ENCODE measurements at places on chromosomes 3 and 15.

GRCh38 chr3:55292360-55292759 is 194.7 kb downstream of the WNT5A start:
- DNase-seq: no peak

DNA sequence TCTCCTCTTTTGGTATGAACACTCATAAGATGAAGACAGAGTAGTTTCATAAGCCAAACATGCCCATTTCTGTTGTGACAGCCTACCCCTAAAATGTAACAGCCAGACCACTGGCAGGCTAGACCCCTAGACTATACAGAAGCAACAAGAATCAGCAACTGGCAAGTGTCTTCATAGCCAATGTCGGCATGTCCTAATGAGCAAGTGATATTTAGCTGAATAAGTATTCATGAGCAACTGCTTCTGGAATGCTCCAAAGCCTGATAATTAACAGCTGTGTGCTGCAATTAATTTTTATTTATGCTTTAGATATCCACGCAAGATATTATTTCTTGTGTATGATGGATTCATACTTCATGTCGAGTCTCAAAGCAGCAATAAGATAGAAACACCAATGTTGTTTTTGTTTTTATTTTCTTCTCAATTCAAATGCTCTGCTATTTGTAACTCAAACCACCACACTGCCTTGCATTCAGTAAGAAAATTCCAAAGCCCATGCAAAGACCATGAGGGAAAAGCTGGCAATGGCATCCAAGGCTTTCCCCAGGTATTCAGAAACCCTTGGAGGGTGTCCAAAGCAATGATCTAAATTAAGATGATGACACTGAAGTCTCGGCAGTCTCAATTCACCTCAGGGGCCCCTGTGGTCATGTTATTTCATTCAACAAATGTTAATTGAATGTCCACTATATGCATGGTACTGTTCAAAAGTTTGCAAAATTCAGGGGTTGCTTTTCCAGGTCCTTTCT is 167.7 kb upstream of the NECTIN3 start:
- no peak for DNase-seq

DNA sequence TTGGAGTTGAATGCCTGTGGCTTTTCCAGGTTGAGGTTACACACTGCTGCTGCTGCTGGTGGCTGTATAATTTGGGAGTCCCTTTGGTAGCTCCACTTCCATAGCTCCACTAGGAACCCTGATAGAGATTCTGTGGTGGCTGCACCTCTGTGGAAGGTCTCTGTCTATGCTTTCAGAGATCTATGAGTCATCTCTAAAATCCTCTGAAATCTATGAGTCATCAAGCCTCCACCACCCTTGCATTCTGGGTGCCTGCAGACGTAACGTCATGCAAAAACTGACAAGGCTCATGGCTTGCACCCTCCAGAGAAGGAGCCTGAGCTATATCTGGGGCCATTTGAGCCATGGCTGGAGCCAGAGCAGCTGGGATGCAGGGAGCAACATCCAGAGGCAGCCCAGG is 1037.0 kb upstream of the CFAP20DC start:
- no peak for DNase-seq

DNA sequence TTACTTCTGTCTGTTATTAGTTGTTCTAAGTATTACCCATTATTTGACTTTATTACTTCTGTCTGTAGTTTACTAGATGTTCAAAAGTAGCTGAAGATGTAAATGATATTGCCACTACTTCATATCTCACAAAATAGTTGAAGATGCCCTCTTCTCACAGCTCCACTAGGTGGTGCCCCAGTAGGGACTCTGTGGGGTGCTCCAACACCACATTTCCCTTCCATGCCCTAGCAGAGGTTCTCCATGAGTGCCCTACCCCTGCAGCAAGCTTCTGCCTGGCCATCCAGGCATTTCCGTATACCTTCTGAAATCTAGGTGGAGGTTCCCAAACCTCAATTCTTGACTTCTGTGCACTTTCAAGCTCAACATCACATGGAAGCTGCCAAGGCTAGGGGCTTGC is 80.8 kb downstream of the KCNH8 start:
- DNase-seq: no peak

- DNase-seq: no peak
Measured at GRCh38 chr3:113607219-113607596, 74.9 kb downstream of the SIDT1 start.

DNA sequence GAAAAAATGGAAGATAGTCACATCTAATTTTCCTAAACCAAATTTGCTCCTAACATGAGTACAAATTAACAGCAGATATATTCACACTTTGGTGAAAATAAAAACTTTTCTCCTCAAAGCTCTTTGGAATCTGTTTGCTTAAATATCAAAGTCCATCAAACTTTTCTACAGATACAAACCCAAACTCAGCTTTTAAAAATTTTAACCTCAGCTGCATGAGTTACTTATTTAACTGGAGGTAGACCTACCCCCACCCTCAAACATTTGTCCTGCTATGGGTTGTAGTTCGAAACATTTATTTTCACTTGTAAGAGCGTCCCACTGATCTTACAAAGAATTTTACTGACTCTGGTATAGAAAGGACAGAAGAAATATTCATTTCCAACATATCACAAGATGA is 8.9 kb upstream of the XYLB start:
- no peak for DNase-seq

- DNase-seq: no peak
Measured at GRCh38 chr3:132694991-132695390, 27.2 kb downstream of the NPHP3 start.

DNA sequence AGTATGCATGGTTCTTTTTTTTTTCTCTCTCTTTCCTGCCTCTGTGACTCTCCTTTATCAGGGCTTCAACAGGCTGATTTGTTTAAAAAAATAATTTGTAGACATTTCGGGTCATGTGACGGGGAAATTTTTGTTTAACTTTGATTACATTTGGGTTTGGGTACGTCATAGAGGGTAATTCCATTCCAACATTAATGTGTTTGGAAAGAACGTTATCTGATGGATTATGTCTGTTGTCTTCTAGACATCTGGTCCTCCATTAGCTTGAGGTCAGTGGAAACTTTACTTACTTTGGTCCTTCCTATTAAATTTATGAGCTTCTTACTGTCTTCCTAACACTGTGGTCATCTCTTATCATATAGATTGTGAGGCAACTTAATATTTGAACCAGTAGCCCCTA is 80.9 kb downstream of the STT3B start:
- DNase-seq: no peak

GRCh38 chr3:146104068-146104467 is 56.9 kb downstream of the PLOD2 start:
- no peak for DNase-seq

DNA sequence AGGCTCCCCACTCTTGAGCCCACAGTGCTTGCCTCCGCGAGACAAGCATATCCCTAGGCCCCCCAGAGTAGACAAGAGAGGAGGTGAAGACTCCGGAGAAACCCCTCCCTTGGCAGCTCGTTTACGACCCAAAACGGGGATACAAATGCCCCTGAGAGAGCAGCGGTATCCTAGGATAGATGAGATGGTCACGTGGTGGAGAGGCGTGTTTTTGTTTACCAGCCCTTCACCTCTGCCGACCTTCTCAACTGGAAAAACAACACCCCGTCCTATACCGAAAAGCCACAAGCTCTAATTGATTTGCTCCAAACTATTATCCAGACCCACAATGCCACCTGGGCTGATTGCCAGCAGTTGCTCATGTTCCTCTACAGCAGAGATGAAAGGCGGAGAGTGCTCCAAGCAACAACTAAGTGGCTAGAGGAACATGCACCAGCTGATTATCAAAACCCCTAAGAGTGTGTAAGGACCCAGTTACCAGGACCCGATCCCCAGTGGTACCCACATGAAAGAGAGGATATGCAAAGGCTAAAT is 99.5 kb upstream of the OSBPL11 start:
- no peak for DNase-seq

DNA sequence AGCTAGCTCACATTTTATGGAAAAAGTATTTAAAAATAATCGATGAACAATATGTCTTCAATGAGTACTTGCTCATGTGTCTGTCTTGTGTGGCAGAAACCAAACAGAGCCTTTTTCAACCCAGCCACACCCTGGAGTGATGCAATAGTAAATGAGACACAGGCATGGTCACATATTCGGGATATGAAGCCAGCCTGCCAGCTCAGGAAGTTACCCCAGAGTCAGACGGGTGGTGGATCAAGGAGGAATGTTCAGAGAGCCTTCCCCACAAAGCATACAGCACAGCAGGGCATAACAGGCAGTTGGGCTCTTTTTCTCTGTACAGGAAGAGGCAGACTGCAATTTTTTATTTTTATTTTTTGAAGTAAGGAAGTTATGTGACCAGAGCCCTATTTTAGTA is 27.3 kb downstream of the LARP6 start:
- no peak for DNase-seq

GRCh38 chr3:29420106-29420505 is 139.2 kb downstream of the RBMS3 start:
- DNase-seq: no peak

DNA sequence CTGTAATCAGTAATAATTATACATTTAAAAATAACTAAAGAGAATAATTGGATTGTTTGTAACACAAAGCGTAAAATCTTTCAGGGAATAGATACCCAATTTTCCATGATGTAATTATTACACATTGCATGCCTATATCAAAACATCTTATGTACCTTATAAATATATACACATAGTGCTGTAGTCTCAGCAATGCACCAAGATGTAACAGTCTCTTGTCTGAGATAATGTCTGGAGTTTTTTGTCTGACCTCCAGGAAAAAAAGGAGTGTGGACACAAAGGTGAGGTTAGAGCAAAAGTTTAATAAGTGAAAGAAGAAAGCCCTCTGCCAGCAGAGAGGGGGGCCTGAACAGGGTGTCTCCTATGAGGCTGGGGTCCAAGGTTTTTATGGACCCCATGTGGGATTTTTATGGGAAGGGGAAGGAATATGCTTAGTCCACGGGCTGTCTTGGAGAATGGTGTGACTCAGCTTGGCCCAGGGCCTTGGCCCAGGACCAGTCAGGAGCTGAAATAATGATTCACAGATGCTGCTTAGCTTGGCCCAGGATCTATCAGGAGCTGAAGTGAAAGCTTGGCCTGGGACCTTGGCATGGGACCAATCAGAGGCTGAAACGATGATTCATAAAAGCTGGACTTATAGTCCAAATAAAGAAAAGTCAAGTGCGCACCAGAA is 545.0 kb downstream of the ZPLD1 start:
- no peak for DNase-seq

GRCh38 chr15:95281470-95281869 is 1049.0 kb upstream of the NR2F2 start:
- DNase-seq: no peak

GRCh38 chr3:160545504-160545871 is 19.9 kb downstream of the KPNA4 start:
- no peak for DNase-seq

DNA sequence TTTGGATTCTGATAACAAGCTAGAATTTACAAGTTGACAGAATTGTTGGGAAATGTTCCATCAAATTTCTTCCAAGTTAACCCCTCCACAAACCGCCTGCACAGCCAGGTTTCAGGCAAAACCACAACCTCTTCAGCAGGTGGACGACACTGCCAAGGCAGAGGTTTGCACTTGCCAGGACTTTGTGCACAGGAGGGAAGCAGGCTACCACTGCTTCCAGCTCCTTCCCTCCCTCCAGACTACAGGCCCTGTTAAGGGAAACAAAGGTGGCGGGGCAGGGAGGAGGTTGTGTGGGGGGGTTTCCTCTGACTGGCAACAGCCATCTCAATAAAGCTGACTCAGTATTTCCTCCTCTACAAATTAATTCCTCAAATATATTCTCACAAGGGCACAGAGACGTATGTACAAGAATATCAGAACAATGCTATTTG is 42.2 kb downstream of the TBC1D2B start:
- no peak for DNase-seq

GRCh38 chr3:8980756-8981257 is 17.5 kb upstream of the RAD18 start:
- no peak for DNase-seq

GRCh38 chr3:120791913-120792312 is 49.4 kb downstream of the GTF2E1 start:
- no peak for DNase-seq

Data from SHP77 treated with DMSO at 0.1 percent for 48 hours (cell line).